Upper lobe of left lung (tissue), 6 donors: ENCODE measurements at places on chromosomes 13 and 19.

GRCh38 chr19:33821871-33822270 lies 25.2 kb downstream of the KCTD15 start:
- no peak for DNase-seq

GRCh38 chr13:106686163-106686562 lies 118.2 kb upstream of the ARGLU1 start:
- DNase-seq, result no peak

GRCh38 chr13:43732726-43733125 lies 54.0 kb downstream of the ENOX1 start:
- DNase-seq, result no peak

- DNase-seq, result no peak
These were observed 7.9 kb upstream of the MYO16 start for GRCh38 chr13:108621462-108621861.

DNA sequence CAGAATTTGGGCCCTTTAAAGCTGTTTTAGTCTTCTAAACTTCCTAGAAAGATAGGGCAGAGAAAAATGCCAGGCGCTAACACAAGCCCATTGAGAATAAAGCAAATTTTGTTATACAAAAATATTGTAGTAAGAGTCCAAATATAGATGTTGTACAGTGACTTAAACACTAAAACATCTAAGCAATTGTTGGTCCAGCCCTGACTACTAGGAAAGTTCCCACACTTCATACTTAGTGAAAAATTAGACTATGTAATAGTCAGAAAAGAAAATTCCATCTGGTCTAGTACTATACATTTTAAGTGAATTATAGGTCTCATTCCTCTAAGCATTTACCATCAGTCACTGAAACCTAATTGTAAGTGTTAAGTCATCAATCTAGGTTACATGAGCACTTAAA lies 1518.3 kb upstream of the SLC10A2 start:
- no peak for DNase-seq

DNA sequence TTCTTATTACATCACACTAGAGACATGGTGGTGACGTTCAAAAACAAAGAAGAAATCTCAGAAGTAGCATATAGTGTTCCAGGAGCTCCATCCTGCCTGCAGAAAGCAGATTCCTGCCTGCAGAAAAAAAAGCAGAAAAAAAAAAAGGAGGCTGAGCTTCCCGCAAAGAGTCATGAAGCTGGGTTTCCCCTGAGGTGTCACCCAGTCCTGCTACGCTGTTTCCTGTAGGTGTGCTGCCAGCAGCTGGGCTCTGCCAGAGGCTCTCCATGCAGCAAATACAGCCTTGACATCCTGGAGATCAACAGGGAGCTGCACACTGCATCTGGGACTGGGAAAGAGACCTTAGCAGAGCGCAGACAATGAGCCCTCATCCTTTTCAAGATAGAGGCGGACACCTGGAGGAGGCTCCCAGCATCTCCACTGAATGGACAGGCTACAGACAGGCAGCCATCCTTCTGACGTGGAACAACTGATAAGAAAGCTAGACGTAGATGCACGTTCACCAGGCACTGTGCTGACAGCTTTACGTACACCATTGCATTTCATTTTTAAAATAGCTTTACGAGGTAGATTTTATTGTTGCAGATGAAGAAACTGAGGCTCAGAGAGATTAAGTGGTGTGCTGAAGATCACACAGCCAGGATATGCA lies 350.9 kb downstream of the FOXO1 start:
- DNase-seq, result no peak

GRCh38 chr19:5115771-5116202 lies 146.9 kb downstream of the KDM4B start:
- DNase-seq, result no peak

- no peak for DNase-seq
These were observed 422.1 kb downstream of the COG6 start for GRCh38 chr13:40077396-40078027.

DNA sequence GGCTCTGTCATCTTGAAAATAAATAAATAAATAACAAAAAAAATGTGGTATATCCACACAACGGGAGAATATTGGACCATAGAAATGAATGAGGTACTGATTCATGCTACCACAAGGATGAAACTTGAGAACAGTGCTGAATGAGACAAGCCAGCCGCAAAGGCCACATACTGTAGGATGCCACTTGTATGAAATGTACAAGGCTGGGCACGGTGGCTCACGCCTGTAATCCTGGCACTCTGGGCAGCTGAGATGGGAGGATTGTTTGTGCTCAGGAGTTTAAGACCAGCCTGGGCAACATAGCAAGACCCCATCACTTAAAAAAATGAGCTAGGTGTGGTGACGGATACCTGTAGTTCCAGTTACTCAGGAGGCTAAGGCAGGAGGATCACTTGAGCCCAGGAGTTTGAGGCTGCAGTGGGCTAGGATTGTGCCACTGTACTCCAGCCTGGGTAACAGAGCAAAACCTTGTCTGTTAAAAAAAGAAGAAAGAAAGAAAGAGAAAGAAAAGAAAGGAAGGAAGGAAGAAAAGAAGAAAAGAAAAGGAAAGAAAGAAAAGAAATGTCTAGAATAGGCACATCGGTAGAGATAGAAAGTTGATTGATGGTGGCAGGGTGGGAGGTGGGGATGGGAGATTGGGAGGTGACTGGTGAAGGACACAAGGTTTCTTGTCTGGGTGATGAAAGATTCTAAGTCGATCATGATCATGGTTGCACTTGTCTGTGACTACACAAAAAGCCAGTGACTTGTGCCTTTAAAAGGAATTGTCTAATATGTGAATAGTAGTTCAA lies 20.3 kb downstream of the HPN start:
- no peak for DNase-seq

- DNase-seq, result peak; percentile 72
These were observed 6.4 kb downstream of the DOHH start for GRCh38 chr19:3494051-3494450.

GRCh38 chr19:8127311-8127710 lies 22.1 kb downstream of the FBN3 start:
- DNase-seq, result no peak

DNA sequence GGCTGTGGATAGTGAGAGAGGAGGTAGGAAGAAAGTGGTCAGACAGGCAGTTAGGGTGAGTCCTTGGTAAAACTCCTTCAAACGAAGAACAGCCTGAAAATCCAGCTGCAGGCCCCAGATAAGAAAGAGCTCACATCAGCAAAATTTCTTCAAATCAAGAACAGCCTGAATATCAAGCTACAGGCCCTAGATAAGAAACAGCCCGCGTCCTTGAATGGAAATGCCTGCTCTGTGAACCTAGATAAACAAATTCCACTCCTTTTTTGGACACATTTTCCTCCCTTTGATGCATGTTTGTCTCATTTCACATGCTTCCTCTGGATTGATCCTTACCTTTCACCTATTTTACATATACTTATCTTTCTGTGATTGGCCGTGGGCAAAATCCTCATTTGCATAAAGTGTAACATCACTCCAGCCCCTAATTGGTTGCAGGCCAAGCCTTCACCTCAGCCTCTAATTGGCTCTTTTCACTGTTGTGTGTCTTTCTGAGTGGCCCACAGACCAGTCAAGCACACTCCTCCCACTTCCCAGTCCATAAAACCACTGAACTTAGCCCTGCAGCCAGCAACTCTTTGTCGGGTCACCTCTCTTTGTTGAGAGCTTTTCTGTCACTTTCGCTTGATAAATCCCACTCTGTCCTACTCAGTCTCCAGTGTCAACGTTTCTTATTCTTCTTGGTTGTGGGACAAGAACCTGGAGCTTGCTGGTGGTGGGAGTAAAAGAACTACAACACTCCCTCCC lies 6.0 kb upstream of the SULT2A1 start:
- DNase-seq, result no peak
